Activated CD8-positive, alpha-beta memory T cell treated with anti-CD3 and anti-CD28 coated beads for 36 hours (primary cell): ENCODE measurements at places on chromosomes 4 and X. TPM values are rescaled to one million over a fixed set of nuclear protein-coding genes. Genes with fewer than 3 reads are reported as not detected.

TRIM61 gene
- total RNA-seq = 2.4 TPM

GABRA4 gene
- not detected for total RNA-seq

HERC6 gene
- 1.8 TPM for total RNA-seq

SUPT20HL1 gene
- not detected for total RNA-seq

ASB9 gene
- total RNA-seq = 0.23 TPM

ZCCHC18 gene
- total RNA-seq = 3.6 TPM

RNF212 gene
- 1.1 TPM for total RNA-seq

IL21 gene
- 4.8 TPM for total RNA-seq

TMEM31 gene
- not detected for total RNA-seq

AKAP14 gene
- total RNA-seq = not detected

SLC10A4 gene
- total RNA-seq = 0.11 TPM

ARX gene
- not detected for total RNA-seq

TMEM271 gene
- not detected for total RNA-seq

POU3F4 gene
- total RNA-seq = not detected

ADGRG4 gene
- total RNA-seq = not detected

HELT gene
- total RNA-seq = not detected

SPANXA2 gene
- not detected for total RNA-seq
